Spinal cord (tissue), 10 donors: ENCODE measurements at places on chromosomes 6 and 20.

GRCh38 chr6:167495506-167496401 lies 170.9 kb downstream of the TTLL2 start:
- DNase-seq = peak; percentile 18

DNA sequence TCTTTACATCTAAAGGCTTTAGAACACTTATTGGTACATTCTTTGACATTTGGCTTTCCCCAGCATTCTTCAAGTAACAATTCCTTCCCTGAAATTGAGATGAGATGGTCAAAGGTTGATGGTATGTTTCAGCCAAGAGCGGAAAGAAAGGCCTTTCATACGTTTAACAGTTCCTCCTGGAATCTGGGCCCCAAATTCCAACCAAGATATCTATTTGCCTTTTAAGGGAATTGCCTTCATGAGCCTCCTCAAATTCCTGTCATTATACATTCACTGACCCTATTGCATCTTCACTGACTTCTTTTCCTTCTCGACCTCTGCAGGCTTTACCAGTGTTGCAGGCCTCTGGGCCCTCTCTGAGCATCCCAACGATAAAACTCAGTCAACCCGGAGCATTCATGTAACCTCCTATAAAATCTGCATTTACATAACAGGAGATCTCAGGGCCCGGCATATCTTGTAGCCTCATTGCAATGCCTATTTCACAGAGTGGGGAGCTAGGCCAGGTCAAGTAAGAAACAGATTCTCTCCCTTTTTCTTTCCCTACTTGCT lies 18.3 kb upstream of the WFDC9 start:
- no peak for DNase-seq

DNA sequence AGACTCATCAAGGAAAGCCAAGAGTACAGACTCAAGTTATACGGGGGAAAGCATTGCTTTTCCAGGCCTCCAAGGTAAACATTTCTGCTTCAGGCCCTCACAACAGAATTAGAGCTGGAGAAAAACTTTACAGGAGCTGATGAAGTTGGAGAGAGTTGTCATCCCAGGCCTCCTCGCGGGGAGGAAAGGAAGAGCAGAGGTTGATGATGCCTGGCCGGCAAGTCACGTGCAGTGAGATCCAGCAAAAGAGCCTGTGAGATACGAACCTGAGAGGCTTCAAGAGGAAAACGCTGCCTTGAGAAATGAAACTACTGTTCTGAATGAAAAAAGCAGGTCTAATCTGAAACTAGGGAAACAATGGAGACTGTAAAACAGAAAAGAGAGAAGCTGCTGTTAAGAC lies 122.9 kb downstream of the FAM120B start:
- DNase-seq = no peak

- no peak for DNase-seq
These were observed 9.9 kb upstream of the NCR2 start for GRCh38 chr6:41325446-41326066.

- no peak for DNase-seq
These were observed 26.3 kb upstream of the ETV7 start for GRCh38 chr6:36413489-36414480.

- no peak for DNase-seq
These were observed 130.0 kb downstream of the BTBD9 start for GRCh38 chr6:38509713-38510112.

DNA sequence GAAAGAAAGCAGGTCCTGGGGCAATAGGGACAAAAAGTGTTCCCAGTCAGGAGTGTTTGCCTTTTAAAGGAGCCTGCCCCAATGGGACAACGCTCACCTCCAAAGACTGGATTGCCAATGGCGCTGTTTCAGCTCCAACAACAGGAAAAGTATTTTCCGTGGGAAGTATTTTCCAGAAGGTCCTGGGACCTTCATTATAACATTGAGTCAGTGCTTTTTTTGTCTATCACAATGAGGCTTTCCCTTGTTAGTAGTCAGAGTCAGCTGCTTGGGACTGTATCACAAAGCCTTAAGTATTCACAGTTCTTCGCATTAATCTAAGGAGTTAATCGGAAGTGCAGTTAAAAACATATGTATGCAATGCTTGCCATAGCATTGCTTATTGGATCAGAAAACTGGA lies 17.3 kb downstream of the TRAF3IP2 start:
- no peak for DNase-seq

GRCh38 chr6:23137611-23138010 lies 568.2 kb downstream of the HDGFL1 start:
- DNase-seq = no peak

- no peak for DNase-seq
These were observed 213.8 kb upstream of the ZFP64 start for GRCh38 chr20:52405417-52405816.

GRCh38 chr20:36333841-36334240 lies 27.7 kb downstream of the DLGAP4 start:
- no peak for DNase-seq

DNA sequence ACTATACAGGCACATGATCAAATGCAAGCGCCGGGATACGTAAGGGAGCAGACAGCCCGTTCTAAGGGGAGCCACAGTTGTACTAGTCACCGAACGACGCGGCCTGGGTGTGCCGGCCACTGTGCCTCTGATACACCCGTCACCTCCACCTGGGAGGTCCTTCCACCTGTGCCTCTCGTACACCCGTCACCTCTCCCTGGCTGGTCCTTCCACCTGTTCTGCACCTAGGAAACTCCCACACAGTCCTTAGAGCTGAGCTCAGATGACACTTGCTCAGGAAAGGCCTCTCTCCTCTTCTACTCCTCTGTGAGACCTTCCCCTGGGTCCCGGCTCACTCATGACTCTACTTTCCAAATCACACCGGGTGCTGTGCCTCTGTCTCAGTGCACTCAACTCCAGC lies 245.0 kb downstream of the TTLL2 start:
- no peak for DNase-seq

DNA sequence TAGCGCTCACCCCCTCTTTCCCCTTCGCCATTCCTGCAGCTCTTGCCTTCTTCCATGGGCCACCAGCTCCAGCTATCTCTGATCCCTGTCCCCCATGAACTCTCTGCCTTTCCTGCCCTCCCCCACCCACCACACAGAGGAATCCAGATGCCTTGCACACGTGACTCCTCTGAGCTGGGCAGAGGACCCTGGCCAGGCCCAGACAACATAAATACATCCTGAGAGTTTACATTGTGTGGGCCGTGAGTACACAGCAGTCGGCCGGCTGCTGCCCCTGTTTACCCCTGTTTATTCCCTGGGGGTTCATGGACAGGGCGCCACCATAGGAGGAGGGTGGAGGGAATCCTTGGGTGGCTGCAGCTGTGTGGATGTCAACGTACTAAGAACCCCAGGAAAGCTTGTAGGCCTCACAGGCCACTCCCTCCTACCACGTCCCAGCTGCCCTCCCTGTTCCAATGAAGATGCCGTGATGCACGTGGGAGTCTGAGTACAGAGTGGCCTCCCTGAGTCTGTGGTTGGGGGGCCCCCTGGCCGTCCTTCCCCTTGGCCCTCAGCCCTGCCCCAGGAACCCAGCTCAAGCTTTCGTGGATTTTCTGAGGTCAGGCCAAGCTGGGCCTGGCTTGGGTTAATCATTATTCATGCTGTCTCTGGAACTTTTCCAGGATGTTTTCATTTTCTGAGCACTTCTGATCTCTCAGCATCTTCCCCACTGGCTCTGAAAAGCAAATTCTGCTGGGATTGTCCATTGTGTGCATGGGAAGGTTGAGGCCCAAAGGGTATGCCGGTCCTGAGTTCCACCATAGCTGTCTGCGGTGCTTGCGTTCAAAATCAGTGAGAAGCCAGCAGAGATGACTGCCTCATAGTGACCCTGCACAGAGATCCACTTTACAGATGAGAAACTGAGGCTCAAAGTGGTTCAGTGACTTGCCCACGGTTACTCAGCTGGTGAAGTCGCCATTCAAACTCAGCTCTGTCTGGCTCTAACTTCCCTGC lies 136.3 kb downstream of the MRPL14 start:
- DNase-seq = no peak

GRCh38 chr20:35910254-35910653 lies 44.0 kb downstream of the SCAND1 start:
- no peak for DNase-seq

DNA sequence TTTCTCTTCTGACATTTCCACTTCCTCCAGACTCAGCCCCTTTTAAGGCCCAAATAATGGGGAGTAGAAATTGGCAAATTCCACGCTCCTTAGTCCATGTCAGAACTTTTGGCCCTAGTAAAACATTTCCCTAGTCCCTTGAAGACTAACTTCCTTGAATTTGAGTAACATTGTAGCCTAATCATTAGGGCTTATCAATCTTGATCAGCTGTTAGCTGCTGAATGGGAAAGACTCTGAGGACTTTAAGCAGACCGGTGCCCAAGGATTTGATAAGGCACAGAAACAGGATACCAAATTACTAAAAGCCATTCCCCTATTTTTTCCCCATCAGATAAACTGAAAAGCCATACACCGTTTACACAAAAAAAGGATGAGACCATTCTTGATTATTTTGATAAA lies 37.0 kb upstream of the ECI2 start:
- no peak for DNase-seq

GRCh38 chr6:41747256-41748101 lies at the start of gene PGC:
TSS of gene PGC (minus strand) at chr6:41747397. CDS start at chr6:41747334, 63 bp downstream.
- DNase-seq = no peak

- no peak for DNase-seq
These were observed 47.4 kb downstream of the GMDS start for GRCh38 chr6:2197984-2198383.

DNA sequence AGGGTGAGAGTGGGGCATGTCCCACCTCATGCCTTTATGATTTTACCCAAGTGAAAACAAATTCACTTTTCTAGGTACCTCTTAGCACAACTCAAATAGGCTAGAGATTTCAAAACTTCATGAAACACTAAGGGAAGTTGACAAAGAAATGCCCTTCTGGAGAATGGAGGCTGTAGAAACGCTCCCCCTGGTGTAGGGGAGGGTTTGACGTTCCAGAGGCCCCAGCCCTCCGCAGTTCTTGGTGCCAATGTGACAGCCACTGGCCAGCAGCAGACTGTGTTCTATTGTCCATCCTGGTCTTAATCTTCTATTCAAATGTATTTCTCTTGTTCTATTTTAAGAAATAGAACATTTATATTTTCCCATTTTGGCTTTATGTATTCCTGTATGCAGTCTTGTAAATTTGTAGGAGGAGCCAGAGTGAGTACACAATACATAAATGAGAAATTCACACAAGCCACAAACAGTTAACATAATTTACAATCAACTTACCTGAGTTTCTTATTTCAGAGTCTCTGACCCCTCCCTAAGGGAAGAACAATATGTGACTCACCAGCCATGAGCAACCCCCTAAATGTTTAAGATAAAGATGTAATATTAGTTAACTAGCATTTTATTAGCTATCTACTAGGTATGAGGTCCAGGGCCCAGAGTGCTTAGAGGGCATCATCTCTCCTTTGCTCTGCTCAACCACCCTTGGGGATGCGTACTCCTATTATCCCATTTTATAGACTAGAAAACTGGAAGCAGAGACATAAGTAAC lies 8.8 kb upstream of the MUC21 start:
- no peak for DNase-seq

GRCh38 chr20:19976595-19977372 lies 40.4 kb upstream of the NAA20 start:
- DNase-seq = no peak

DNA sequence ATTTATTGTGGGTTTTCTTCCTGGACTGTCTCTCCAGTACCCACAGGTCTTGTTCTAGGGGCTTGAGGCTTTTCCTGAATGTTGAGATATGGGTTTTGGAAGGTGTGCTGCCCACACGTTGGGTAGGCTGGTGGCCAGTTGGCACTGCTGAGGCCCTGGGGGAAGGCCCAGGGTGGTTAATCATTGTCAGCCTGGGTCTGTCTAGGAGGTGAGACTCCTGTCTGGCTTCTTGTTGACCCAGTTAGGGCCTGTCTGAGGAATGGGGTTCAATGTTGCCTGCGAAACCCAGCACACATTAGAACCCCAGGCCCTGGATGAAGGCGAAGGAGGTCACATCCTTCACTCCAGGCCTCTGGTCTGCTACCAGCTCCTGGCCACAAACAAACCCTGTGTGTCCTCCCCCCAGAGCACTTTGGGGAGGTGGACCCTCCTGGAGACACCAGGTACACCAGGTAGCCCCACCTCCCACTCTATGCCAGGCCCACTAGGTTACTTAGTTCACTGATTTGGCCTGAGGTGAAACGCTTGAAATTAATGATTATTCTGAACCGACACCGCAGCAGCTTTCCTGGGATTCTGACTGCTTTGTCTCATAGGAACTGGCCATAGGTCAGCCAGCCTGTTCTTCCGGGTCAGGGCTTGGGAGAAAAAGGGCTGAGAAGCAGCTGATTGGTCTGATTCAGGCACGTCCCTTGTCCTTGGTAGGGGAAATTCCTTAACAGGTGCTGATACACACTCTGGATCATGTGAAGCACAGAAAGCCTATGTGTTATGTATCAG lies 15.2 kb downstream of the DNMT3B start:
- no peak for DNase-seq

- no peak for DNase-seq
These were observed 14.8 kb upstream of the SERPINB9 start for GRCh38 chr6:2917801-2918445.

DNA sequence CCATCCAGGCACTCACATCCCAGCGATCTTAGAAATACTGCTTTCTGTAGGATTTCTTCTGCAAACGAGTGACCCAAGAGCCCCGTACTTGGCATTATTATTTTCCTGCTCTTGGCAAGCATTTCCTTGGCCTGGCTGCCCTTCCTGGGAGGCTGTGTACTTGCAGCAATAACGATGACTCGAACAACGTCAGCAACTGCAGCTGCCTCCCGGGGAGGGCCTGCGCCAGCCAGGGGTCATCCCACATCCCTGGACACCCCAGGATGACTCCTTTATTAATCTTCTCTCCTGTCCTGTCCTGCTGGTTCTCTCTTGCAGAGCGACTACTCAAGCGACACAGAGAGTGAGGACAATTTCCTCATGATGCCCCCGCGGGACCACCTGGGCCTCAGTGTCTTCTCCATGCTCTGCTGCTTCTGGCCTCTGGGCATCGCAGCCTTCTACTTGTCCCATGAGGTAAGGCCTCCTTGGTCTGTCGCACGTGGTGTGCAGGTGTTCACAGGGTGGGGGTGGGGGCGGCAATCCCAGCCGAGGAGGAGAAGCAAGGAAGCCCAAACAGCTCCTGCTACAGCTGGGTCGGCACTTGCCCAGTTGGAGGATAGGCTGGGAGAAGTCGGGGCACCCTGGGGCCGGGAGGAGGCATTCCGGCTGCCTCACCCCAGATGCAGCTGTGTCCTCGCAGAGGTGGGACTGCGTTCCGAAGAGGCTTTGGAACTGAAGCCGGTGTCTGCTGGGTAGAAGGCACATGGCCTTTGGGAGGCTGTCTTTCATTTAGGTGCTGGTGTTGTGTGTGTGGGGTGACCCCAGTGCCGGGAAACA lies 115.3 kb downstream of the SYNDIG1 start:
- no peak for DNase-seq
